ENCODE measurements at places on chromosomes 7 and 10.

- no peak for DNase-seq
Measured at GRCh38 chr10:27614776-27615175, 110.7 kb downstream of the RAB18 start.

- DNase-seq = no peak
Measured at GRCh38 chr10:110544958-110545537, 22.4 kb upstream of the SMC3 start.

DNA sequence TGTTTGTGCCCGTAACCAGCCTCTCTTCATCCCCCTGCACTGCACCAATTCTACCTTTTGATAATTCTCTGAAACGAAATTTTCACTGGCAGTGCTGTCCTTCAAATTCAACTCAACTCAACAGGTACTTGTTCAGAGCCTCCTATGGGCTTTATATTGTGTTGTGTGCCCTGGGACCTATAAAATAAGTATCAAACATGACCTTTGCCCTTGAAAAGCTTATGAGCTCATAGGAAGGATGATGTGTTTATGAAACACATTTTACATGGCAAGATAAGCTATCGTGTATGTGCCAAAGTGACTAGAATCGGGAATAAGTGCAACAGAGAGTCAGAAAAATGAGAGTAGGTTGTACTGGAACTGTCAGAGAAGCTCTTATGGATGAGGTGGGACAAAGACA, 923.5 kb downstream of the LRMDA start:
- no peak for DNase-seq

- no peak for DNase-seq
Measured at GRCh38 chr7:90645784-90646183, 49.7 kb downstream of the CDK14 start.

Data from HuH-7 (cell line).